ENCODE measurements at places on chromosomes 1 and 21. TPM values are rescaled to one million over a fixed set of nuclear protein-coding genes. Genes with fewer than 3 reads are reported as not detected.

CAMK1G gene
- total RNA-seq, result 7.1 TPM

FCAMR gene
- total RNA-seq, result not detected

LHX8 gene
- total RNA-seq, result not detected

SLC5A9 gene
- not detected for total RNA-seq

KRTAP19-5 gene
- not detected for total RNA-seq

DMBX1 gene
- total RNA-seq, result not detected

CSMD2 gene
- total RNA-seq, result under 0.01 TPM

FCN3 gene
- total RNA-seq, result not detected
